DMS 273 treated with DMSO at 0.1 percent for 48 hours (cell line): ENCODE measurements at places on chromosomes 16 and 17.

- peak; percentile 87 for DNase-seq
These were observed 7.7 kb downstream of the SLC35B1 start for GRCh38 chr17:49699966-49700575.

DNA sequence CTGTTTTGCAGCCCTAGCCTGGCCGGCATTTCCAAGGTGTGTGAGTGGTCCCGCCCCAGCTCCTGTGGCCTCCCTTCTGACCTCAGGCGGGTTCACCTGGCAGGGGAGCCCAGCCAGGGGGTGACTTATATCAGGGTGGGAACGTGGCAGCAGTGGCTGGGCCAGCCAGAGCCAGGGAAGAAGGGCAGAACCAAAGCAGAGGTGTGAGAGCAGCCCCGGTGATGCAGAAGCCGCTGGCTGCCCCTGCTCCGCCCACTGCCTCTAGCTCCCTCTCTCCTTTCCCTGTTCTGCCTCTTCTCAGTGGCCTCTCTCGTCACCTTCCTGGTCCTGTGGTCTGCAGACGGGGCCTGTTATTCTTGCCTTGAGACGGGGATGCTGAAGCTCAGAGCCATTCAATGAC is 12.1 kb downstream of the MGAT5B start:
- DNase-seq = no peak

- DNase-seq = no peak
These were observed 705 bp downstream of the FOXK2 start for GRCh38 chr17:82519971-82520903.

GRCh38 chr17:18933102-18934058 is 18.6 kb upstream of the SLC5A10 start:
- no peak for DNase-seq

GRCh38 chr16:77882358-77882757 is 94.0 kb downstream of the VAT1L start:
- no peak for DNase-seq

GRCh38 chr17:51711581-51711980 is 446.9 kb downstream of the CA10 start:
- no peak for DNase-seq

DNA sequence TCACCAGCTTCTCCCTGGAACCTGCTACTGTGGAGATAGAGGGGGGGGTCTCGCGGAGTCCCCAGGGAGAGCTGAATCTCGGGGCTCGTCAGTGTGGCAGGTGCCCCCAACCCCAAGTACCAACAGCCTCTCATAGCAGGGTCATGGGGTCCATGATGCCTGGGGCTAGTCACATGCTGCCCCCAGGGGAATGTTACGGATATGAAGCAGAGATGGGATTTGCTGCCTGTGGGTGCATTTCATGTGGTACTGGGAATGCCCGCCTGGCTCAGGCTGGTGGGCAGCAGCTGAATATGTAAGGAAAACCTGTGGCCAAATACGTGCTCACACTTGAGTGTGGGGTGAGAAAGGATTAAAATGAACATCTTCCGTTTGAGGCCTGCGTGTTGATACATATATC is 49.4 kb downstream of the MEAK7 start:
- no peak for DNase-seq

DNA sequence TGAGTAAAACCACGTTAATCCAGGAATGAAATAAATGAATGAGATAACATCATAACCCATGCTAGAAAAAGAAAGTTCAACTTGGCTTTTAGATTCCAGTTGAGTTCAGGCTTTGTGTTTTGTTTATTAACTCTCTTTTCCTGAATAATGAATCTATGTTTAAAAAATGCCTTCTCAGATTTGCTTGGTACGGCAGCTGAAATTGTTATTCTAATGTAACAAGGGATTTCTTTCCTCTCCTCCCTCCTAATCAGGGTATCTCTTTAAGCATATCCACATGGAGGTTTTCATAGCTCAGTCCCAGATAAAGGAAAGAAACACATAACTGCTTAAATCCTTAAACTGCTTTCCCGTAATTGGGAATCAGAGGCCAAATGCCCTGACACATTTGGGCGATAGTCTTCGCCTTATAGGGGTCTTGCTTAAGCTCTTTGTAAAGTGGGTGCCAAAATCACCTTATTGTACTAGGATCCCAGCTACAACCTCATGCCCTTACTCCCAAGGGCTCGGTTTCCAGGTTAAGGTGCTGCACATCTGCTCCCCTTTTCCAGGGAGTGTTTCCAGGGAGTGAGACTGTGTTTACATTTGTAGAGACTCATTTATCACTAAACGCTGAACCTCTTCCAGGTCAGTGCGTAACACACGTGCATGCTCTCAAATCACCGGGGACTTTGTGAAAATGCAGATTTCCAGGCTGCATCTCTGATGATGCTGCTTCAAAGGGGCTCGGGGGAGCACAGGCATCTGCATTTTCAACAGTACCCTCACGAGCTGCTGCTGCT is 142.8 kb upstream of the FOXF1 start:
- DNase-seq = no peak

GRCh38 chr16:72468582-72468981 is 296.6 kb upstream of the PMFBP1 start:
- DNase-seq = no peak

- no peak for DNase-seq
These were observed 55.4 kb downstream of the SDK2 start for GRCh38 chr17:73588891-73589290.

DNA sequence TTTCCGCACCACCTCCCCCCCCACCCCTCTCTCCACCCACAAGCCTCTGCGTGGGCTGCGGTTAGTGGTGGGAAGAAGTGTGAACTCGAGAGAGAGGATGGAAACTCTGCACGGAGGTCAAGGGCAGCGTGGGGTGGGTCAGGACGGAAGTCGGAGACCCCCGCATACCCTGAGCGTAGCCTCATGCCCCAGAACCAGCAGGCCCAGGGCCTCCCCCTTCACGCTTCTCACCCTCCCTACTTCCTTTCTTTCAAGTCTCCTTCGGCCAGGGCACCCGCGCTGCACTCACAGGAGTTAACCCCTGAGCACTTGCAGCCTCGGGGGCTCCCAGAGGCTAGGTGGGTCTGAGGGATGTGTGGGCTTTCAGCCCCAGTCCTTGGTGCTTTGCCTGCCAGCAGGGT is 9.2 kb downstream of the TBKBP1 start:
- DNase-seq = no peak

- DNase-seq = no peak
These were observed 44.2 kb upstream of the DNAH9 start for GRCh38 chr17:11554042-11554441.

- no peak for DNase-seq
These were observed 128.5 kb downstream of the CA10 start for GRCh38 chr17:52030052-52030451.

DNA sequence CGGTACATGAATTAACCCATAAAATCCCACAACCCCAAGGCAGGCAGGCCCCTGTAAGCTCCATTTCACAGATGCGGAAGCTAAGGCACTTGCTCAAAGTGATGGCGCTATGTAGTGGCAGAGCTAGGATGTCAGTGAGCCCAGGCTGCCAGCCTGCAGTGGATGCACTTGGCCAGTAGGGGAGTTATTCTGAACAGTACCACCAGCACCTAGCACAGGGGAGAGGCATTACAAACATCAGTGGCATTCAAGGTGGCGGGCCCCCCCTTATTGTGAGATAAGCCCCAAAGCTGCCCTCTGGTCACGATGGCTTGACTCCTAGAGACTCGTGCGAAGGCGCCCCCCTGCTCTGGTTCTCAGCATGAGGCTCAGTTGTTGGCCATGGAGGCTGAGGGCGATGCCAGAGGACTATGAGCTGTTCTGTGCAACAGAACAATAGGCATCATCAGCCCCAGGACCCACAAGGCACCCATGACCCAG is 33.8 kb downstream of the GTF3C1 start:
- no peak for DNase-seq

GRCh38 chr17:74153821-74154430 is 49.6 kb upstream of the RPL38 start:
- DNase-seq = no peak

- DNase-seq = no peak
These were observed 70.3 kb downstream of the HLF start for GRCh38 chr17:55334881-55335540.

DNA sequence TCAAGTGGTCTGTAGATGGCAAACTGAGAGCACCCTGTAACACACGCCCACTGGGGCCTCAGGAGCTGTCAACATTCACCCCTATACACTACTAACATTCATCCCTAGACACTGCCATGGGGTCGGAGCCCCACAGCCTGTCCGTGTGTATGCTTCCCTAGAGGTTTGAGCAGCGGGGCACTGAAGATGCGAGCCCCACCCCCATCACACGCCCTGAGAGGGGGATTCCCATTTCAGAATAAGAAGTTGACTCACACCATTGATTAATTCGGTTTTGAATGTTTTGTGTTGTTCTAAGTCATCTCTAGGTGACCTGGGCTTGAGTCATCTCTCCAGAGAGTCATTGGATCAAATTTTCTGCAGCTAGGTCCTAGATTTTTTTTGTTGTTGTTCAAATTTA is 37.3 kb upstream of the MMD start:
- no peak for DNase-seq

GRCh38 chr17:49234509-49235080 is 4.0 kb upstream of the PHOSPHO1 start:
- no peak for DNase-seq

- DNase-seq = peak; percentile 18
These were observed 1.8 kb downstream of the MYH10 start for GRCh38 chr17:8628609-8629169.

DNA sequence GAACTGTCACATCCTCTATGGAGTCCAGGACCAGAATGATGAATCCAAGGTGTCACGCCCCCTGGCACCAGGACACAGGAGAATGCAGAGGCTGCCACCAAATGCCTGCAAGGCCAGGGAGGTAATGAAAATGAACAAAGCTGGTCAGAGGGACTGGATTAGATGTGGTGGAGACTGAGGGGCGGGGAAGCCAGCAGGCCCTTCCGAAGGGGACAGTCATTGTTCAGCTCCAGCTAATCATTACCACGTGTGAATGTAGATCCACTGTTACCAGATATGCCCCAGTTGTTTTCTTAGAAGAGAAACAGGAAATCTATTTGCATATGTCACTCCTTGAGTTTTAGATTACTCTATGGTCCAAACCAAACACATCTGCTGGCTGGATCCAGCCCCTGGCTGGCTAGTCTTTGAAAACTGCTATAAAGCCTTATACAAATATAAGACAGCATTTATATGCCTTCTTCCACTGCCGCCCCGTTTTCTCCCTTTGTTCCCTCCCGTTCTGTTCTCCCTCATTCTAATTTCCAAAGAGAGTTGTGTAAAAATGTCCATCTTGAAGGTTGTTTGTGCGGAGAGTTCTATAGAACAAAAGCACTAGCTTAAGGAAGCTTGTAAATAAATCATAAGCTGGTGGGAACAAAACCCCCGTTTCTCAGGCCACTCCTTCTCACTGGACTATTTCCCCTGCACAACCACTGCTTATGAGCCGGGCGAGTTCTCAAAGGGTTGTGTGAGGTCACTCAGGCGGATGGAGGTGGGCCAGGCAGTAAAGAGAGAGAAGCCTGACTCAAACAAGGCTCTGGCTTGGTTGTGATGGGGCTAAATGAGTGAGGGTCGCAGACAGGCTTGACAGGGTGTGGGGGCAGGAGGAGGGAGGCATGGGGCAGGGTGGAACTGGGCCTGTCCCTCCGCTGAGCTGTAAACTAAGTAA is 14.2 kb downstream of the CRYM start:
- DNase-seq = no peak

GRCh38 chr17:21742326-21742725 is 50.0 kb downstream of the KCNJ18 start:
- DNase-seq = no peak

DNA sequence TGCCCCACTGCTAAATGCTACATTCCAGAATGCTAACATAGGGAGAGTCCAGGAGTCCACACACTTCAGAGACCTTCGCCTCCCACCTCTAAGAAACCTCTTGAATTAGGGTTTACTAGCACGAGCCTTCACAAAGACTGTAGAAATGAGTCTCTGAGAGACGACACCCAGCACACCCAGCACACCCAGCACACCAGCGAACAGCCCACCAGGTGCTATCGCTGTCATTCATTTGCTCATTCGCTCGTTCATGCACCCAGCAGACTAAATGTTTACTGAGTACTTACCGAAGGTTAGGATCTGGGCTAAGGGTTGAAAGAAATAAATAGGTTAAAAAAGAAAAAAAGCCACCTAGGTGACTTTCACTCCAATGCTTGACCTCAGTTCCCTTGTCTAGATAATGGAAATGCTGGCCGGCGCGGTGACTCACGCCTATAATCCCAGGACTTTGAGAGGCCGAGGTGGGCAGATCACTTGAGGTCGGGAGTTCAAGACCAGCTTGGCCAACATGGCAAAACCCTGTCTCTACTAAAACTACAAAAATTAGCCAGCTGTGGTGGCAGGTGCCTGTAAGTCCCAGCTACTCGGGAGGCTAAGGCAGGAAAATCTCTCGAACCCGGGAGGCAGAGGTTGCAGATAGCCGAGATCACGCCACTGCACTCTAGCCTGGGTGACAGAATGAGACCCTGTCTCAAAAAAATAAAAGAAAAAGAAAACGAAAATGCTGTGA is 100.8 kb downstream of the ADCY9 start:
- DNase-seq = no peak

GRCh38 chr17:29179232-29180033 is 765 bp downstream of the MYO18A start:
- DNase-seq = no peak

GRCh38 chr17:61177351-61177750 is 222.3 kb upstream of the TBX2 start:
- no peak for DNase-seq

GRCh38 chr17:82487910-82488309 is 29.4 kb downstream of the NARF start:
- DNase-seq = no peak

GRCh38 chr17:77132411-77133086 is 8.2 kb upstream of the SEC14L1 start:
- DNase-seq = no peak

GRCh38 chr17:14209215-14209614 is 27.4 kb downstream of the CDRT15 start:
- DNase-seq = no peak

- DNase-seq = no peak
These were observed 364.1 kb downstream of the WWOX start for GRCh38 chr16:78463591-78463990.

DNA sequence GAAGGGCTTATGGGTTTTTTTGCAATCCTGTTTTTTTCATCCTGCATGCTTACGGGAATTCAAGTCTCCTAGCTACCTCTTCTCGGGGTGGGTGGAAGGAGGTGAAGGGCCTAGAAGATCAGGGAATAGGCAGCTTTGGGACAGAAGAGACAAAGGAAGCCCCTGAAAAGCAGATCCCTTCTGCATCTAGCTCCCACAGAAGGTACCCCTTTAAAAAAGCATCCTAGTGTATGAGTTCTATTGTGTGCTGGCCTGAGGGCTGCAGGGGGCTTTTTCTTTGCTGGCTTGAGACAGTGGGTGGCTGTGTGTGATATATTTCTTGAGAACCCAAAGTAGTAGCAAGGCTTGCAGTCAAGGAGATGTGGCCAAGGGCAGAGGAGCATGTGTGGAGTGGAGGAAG is 330.5 kb downstream of the MAF start:
- no peak for DNase-seq

DNA sequence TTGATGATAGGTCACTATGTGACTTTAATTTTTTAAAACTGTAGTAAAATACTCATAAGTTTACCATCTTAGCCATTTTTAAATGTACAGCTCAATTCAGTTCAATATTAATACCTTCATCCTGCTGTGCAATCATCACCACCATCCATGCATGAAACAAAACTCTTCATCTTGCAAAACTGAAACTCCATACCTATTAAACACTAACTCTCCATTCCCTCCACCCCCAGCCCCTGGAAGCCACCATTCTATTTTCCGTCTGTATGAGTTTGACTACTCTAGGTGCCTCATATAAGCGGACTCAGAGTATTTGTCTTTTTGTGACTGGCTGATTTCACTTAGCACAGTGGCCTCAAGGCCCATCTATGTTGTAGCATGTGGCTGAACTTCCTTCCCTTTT is 9.4 kb upstream of the CNEP1R1 start:
- DNase-seq = no peak
